Activated T-helper 2 cell treated with anti-CD3 and anti-CD28 coated beads, Interferon-gamma antibody, Interleukin-2, Interleukin-4, amounts not matched to agents 10 μg/mL and 5 μg/mL and 100 μg/mL, durations not matched to agents 14 hours and 24 hours and 36 hours (primary cell): ENCODE measurements at places on chromosomes 12 and 14.

GRCh38 chr12:65695113-65695865 lies 129.0 kb upstream of the HMGA2 start:
- no peak overlapping the region for H3K4me3 ChIP-seq
- DNase-seq = no peak
- H3K36me3 ChIP-seq = no peaks in the 10 kb centered on the region
- no peak overlapping the region for H3K27ac ChIP-seq

GRCh38 chr12:100564090-100564489 lies 9.4 kb upstream of the GAS2L3 start:
- peaks cover 15% of the 10 kb centered on the region for H3K4me1 ChIP-seq
- H3K27ac ChIP-seq = no peak overlapping the region
- DNase-seq = no peak
- peaks cover 22% of the 10 kb centered on the region for H3K27me3 ChIP-seq
- H3K4me3 ChIP-seq = no peak overlapping the region

- peaks cover 40% of the 10 kb centered on the region for H3K36me3 ChIP-seq
- no peak for DNase-seq
- H3K27me3 ChIP-seq = no peaks in the 10 kb centered on the region
- H3K4me1 ChIP-seq = peaks cover 14% of the 10 kb centered on the region
Observed at GRCh38 chr12:111964935-111965334, 48.0 kb downstream of the TMEM116 start.

GRCh38 chr12:121278169-121279070 lies 18.1 kb downstream of the CAMKK2 start:
- no peak overlapping the region for H3K4me3 ChIP-seq
- no peaks in the 10 kb centered on the region for H3K27me3 ChIP-seq
- H3K36me3 ChIP-seq = peaks cover 28% of the 10 kb centered on the region
- no peak for DNase-seq
- H3K4me1 ChIP-seq = peaks cover 7% of the 10 kb centered on the region

DNA sequence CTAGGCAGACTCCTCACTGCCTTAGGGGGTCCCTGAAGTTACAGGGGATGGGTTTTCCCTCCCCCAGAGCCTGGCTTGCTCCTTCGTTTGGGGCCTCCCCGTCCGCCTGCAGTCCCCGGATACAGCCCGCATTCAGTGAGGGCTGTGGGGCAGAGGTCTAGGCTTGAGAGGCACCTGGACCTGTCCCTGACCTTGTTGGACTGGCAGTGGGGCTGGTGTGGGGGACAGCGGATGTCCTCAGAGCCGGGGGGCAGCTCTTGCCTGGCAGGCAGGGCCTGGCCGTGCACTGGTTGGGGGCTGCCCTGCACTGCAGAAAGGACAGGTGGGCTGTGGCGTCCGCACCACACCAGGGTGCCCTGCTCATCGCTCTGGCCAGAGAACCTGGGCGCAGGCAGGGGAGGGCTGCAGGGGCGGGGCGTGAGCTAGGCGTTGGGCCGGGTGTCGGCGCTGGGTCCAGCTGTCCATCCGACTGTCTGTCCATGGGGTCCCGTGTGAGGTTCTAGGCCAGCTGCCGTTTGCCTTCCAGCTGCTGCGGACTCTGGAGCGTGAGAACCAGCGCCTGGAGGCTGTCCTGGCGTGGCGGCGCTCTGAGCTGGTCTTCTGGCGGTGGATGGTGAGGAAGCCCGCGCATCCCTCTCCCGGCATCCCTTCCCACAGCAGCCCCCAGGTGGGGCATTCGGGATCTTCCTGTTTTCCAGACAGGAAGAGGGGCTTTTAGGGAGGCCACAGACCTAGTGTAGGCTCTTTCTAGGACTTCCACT lies 6.0 kb downstream of the TEDC1 start:
- H3K27me3 ChIP-seq = no peaks in the 10 kb centered on the region
- no peak overlapping the region for H3K4me3 ChIP-seq
- no peak for DNase-seq
- H3K27ac ChIP-seq = no peak overlapping the region
- H3K4me1 ChIP-seq = peaks cover 2% of the 10 kb centered on the region

- H3K36me3 ChIP-seq = no peaks in the 10 kb centered on the region
- peaks cover 11% of the 10 kb centered on the region for H3K4me1 ChIP-seq
- H3K27ac ChIP-seq = peak overlapping the region; percentile 40
- H3K4me3 ChIP-seq = no peak overlapping the region
Observed at GRCh38 chr12:12898911-12899511, 7.6 kb downstream of the GPRC5A start.

- H3K27me3 ChIP-seq = peaks cover 23% of the 10 kb centered on the region
- no peak overlapping the region for H3K4me3 ChIP-seq
- H3K27ac ChIP-seq = no peak overlapping the region
- DNase-seq = no peak
- no peaks in the 10 kb centered on the region for H3K36me3 ChIP-seq
- no peaks in the 10 kb centered on the region for H3K4me1 ChIP-seq
Observed at GRCh38 chr14:103220982-103221641, 97.9 kb downstream of the TNFAIP2 start.

- no peak overlapping the region for H3K4me3 ChIP-seq
- no peaks in the 10 kb centered on the region for H3K27me3 ChIP-seq
- no peaks in the 10 kb centered on the region for H3K4me1 ChIP-seq
- no peak overlapping the region for H3K27ac ChIP-seq
Observed at GRCh38 chr12:101064721-101065120, 145.3 kb downstream of the SLC5A8 start.

- H3K27me3 ChIP-seq = no peaks in the 10 kb centered on the region
- H3K36me3 ChIP-seq = peaks cover 11% of the 10 kb centered on the region
- H3K27ac ChIP-seq = no peak overlapping the region
- no peak for DNase-seq
- no peak overlapping the region for H3K4me3 ChIP-seq
- peaks cover 40% of the 10 kb centered on the region for H3K4me1 ChIP-seq
Observed at GRCh38 chr12:46461459-46461858, 88.9 kb upstream of the SLC38A2 start.

GRCh38 chr14:95409477-95410272 lies 90.0 kb upstream of the CLMN start:
- peaks cover 8% of the 10 kb centered on the region for H3K36me3 ChIP-seq
- no peaks in the 10 kb centered on the region for H3K27me3 ChIP-seq
- no peak for DNase-seq
- H3K27ac ChIP-seq = no peak overlapping the region
- H3K4me1 ChIP-seq = no peaks in the 10 kb centered on the region

DNA sequence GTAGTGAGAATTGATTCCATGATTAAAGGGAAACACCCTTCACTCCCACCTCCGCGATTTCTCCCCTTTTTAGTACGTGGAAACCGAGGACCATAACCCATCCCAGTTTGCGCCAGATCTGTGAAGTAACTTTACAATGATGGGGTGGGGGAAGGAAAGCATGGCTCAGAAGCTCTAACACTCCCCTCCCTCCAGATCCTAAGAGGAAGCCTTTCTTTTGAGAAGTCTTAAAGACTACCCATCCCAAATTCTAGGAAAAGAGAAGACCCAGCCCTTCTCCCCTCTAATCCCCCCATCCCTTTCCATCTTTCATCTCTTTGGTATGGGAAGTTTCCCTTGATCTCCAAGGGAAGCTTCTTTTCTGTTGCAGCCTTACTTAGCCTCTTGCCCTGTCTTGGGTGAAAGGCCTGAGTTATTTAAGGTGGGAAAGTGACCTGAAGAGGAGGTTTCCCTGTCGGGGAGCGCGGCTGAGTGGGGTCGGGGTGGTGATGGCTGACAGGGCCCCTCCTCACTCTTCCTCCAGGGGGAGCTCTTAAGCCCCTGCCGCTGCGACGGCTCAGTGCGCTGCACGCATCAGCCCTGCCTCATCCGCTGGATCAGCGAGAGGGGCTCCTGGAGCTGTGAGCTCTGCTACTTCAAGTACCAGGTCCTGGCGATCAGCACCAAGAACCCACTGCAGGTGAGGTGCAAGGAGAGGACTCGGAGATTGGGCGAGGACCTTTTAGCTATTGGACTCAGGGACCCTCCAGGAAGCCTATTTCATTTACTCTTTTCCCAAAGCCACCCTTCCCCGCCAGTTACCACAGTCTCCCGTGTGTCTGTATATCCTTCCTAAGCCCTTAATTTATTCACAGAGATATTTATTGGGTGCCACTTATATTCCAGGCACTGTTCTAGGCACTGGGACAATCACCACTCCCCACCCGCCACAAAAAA lies 1.8 kb downstream of the MARCHF9 start:
- peaks cover 38% of the 10 kb centered on the region for H3K36me3 ChIP-seq
- H3K4me3 ChIP-seq = peak overlapping the region; percentile 84
- H3K27ac ChIP-seq = peak overlapping the region; percentile 51
- H3K4me1 ChIP-seq = peaks cover 43% of the 10 kb centered on the region
- H3K27me3 ChIP-seq = peaks cover 2% of the 10 kb centered on the region
- DNase-seq = peak; percentile 64

DNA sequence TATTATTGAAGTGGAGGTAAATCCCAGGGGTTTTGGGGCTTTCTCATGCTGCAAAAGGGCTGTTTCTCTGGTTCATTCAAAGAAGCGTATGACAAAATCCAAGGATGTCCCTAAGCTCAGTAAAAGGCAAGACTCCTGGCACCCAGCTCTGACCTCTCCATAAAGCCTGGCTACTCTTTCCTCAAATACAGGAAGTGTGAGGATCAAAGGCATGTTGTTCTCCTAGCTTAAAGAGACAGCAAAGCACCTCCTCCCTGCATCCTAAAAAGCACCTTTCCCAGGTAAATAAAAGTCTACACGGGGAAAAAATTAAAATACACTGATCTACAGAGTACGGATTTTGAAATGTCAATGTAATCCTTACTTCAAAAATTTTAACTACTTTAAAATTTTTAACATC lies 118.6 kb downstream of the LMNTD1 start:
- no peak overlapping the region for H3K4me3 ChIP-seq
- DNase-seq = no peak
- H3K27ac ChIP-seq = no peak overlapping the region
- peaks cover 15% of the 10 kb centered on the region for H3K27me3 ChIP-seq
- no peaks in the 10 kb centered on the region for H3K36me3 ChIP-seq
- peaks cover 30% of the 10 kb centered on the region for H3K4me1 ChIP-seq

DNA sequence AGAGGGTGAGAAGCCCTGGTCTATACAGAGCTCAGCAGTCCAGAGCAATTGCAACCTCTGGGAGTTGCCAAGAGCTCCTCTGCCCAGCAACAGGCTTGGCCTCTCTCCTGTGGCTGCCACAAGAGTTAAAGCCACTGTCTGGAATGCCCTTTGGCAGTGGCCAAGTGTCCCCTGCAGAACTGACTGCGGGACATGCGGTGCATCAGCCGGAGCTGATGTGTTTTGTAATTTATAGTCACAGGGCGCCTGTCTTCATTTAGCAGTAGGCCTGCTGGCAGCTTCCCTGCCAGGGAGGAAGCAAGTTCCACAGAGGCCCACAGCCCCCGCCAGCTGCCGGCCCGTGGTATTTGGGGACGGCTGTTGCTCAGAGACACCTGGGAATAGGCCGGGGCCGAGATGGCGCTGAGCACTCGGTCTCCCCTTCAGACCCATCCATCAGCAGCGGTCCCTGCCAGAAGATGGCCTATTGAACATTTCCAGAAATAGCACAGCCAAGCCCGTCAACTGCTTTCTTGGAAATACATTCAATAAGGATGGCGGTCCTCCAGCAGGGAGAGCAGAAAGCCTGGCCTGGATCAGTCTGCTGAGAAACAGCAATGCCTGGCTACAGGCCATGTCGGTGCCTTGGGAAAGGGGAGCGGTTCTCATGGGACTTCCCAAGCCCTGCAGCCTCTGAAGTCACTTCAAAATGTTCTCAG lies 217.4 kb downstream of the CRADD start:
- peaks cover 1% of the 10 kb centered on the region for H3K27me3 ChIP-seq
- no peak overlapping the region for H3K27ac ChIP-seq
- H3K4me1 ChIP-seq = peaks cover 34% of the 10 kb centered on the region
- no peak overlapping the region for H3K4me3 ChIP-seq

- DNase-seq = no peak
- no peak overlapping the region for H3K27ac ChIP-seq
- no peaks in the 10 kb centered on the region for H3K36me3 ChIP-seq
- no peaks in the 10 kb centered on the region for H3K27me3 ChIP-seq
- peaks cover 26% of the 10 kb centered on the region for H3K4me1 ChIP-seq
Observed at GRCh38 chr12:93802293-93802692, 125.1 kb downstream of the CRADD start.

GRCh38 chr14:49594347-49595091 lies 4.2 kb upstream of the LRR1 start:
- H3K4me3 ChIP-seq = no peak overlapping the region
- H3K36me3 ChIP-seq = no peaks in the 10 kb centered on the region
- no peaks in the 10 kb centered on the region for H3K27me3 ChIP-seq
- H3K4me1 ChIP-seq = peaks cover 23% of the 10 kb centered on the region
- peak overlapping the region; percentile 48 for H3K27ac ChIP-seq

DNA sequence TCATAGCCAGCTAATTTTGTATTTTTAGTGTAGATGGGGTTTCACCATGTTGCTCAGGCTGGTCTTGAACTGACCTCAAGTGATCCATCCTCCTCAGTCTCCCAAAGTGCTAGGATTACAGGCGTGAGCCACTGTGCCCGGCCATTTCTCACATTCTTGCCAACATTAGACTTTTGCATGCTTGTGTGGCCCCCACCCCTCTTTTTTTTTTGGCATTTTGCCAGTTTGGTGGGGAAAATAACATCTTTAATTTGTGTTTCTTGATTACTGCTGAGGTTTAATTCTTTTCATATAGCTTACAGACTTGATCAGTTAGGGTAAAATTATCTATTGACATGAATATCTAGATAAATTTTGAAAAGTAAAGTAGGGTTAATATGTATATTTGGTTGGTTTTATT lies 3.8 kb downstream of the CCT2 start:
- H3K36me3 ChIP-seq = peaks cover 76% of the 10 kb centered on the region
- peaks cover 18% of the 10 kb centered on the region for H3K4me1 ChIP-seq
- no peak overlapping the region for H3K4me3 ChIP-seq
- H3K27me3 ChIP-seq = no peaks in the 10 kb centered on the region

DNA sequence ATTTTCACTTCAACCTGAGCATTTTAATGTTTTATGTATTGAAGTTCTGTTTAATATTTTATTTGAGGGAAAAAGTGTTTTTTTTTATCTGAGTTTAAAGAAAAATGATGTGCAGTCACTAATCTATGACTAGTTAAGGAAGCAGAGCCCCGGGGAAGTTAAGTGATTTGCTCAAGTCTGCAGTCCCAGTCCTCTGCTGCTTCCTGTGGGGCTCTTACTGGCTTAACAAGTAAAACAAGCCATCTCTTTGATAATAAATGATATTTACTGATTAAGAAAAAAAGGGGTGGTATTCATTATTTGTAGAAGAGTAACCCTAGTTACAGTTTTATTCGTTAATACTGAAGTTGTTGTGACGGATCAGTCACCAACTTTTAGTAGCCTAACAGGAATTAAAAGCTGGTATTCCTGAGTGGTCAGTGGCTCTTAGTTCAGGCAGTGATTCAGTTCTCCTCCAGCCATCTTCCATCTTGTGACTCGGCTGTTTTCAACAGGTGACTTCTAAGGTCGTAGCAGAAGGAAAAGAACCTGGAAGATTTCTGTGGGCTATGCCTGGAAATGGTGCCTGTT lies 21.7 kb downstream of the BICDL1 start:
- peak overlapping the region; percentile 35 for H3K4me3 ChIP-seq
- H3K36me3 ChIP-seq = peaks cover 74% of the 10 kb centered on the region
- H3K27me3 ChIP-seq = no peaks in the 10 kb centered on the region
- H3K4me1 ChIP-seq = peaks cover 83% of the 10 kb centered on the region
- DNase-seq = no peak

DNA sequence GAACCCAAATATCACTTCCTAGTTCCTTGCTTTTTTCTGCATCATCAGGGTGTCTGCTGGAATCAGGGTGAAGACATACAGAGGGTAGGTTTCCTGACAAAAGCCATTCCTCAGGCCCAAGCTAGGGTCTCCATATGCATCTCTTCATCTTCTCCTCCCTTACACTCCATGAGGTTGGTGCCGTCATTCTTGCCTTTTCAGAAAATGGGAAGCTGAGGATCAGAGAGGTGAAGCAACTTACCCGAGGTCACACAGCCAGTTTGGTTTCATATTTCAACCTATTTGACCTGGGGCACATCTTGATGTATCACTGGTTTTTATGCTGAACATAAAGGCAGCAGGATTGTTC lies 7.3 kb upstream of the FAM222A start:
- DNase-seq = no peak
- no peaks in the 10 kb centered on the region for H3K4me1 ChIP-seq
- H3K27ac ChIP-seq = no peak overlapping the region
- peaks cover 13% of the 10 kb centered on the region for H3K27me3 ChIP-seq
